Fibroblast of skin of scalp (primary cell): ENCODE measurements at places on chromosomes 4 and X.
A peak's percentile ranks its signal among the peaks of the same experiment; 100 is the strongest.

GRCh38 chr4:20652226-20652885, 47.9 kb upstream of the PACRGL start:
- no peak for DNase-seq

DNA sequence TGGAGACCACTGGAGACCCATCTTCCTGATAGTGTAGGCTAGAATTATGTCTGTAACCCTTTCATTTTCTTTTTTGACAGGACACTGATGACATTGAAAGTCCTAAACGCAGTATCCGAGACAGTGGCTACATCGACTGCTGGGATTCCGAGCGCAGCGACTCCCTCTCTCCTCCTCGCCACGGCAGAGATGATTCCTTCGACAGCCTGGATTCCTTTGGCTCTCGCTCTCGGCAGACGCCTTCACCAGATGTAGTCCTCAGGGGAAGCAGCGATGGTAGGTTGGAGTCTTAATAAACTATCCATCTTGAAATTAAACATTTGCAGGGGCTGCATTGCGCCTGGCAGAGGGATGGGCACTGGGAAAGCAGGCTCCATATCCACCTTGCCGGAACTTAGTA, 75.4 kb downstream of the LIMCH1 start:
- peak; percentile 18 for DNase-seq

- DNase-seq: peak; percentile 47
These were observed at the start of gene STARD8 for GRCh38 chrX:68647156-68647957. Gene STARD8, plus strand, starts transcription at chrX:68647666. Its CDS starts 217 bp downstream, at chrX:68647883.

GRCh38 chr4:623914-624566, 1.3 kb upstream of the PDE6B start:
- DNase-seq: no peak

DNA sequence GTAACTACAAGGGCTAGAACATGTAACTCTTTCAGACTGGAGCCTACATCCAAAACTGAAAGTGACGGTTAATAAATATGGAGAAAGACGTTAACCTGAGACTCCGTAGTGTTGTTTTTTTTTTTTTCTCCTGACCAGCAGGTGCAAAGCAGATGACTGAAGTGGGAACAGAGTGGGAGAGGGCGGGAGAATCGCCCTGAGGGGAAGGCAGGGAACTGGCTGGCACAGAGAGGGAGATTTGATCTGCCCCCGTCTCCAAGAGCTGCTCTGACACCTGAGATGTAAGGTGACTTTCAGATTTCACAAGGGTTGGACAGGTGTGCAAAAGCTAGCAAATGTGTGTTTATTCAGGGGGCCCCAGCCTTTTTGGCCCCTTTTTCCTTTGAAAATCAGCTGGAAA, 180.2 kb downstream of the PALLD start:
- DNase-seq: no peak

GRCh38 chrX:14039344-14039743, 9.7 kb upstream of the GEMIN8 start:
- peak; percentile 43 for DNase-seq

DNA sequence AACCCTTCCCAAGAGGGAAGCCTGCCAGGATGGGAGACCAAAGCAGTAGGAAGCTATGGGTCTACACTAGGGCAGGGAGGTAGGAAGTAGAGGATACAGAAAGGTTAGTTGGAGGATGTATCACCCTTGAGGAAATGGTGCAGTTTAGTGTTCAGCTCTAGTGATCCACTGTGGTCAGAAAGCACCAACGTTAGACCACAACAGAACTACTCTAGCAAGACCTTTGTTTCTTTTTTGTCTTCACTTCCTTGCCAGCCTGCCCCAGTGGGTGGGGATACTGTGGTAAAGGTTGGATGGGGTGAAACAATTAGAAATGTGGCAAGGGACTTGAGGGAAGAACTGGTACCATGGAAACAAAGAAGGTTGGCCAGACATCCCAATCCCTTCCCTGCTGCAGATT, 83.3 kb downstream of the DDIT4L start:
- no peak for DNase-seq

- DNase-seq: no peak
These were observed 58.3 kb downstream of the PRKX start for GRCh38 chrX:3655181-3655580.

- DNase-seq: no peak
These were observed 8.4 kb downstream of the FBXO8 start for GRCh38 chr4:174275101-174275500.

GRCh38 chr4:118076958-118077766, 42.9 kb downstream of the NDST3 start:
- DNase-seq: peak; percentile 46

- DNase-seq: no peak
These were observed 1.8 kb downstream of the CCDC22 start for GRCh38 chrX:49237060-49237459.

DNA sequence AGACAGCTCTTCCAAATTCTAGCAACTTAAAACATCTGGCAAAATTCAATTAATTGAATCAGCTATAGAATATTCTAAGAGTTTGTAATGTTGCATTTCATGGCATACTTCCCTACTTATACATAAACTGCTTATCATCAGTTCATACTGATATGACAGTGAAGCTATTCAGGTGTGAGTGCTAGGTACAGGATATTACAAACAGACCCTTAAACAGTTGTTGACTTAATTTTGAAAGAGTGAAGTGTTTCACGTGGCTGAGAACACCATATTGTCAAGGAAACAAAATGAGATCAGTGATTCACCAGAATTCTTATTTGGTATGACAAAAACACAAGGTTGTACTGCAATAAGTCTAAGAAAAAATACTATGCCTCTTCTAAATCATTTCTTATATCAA, 27.4 kb downstream of the CENPU start:
- no peak for DNase-seq

DNA sequence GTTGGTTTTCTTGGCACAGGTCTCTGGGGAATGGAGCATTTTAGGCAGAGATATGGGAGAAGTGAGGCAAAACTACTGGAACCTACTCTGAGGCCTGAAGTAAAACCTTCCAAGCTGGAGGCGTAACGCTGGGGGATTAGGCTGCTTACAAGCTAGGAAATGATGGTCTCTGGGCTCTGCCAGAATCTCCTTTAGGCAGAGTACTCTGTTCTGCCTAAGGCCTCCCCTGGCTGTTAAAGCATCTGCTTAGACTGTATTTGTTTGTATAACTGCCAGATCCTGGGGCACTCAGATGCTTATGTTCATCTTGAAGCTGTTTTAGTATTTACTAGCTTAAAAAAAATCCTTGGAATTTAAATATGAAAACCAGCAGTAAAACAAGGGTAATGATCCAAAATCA, 822.2 kb downstream of the RPA4 start:
- DNase-seq: peak; percentile 31

- DNase-seq: no peak
These were observed 494.7 kb downstream of the TRAM1L1 start for GRCh38 chr4:116590648-116591047.

GRCh38 chr4:185914583-185915199, 102.7 kb upstream of the SORBS2 start:
- DNase-seq: peak; percentile 82

DNA sequence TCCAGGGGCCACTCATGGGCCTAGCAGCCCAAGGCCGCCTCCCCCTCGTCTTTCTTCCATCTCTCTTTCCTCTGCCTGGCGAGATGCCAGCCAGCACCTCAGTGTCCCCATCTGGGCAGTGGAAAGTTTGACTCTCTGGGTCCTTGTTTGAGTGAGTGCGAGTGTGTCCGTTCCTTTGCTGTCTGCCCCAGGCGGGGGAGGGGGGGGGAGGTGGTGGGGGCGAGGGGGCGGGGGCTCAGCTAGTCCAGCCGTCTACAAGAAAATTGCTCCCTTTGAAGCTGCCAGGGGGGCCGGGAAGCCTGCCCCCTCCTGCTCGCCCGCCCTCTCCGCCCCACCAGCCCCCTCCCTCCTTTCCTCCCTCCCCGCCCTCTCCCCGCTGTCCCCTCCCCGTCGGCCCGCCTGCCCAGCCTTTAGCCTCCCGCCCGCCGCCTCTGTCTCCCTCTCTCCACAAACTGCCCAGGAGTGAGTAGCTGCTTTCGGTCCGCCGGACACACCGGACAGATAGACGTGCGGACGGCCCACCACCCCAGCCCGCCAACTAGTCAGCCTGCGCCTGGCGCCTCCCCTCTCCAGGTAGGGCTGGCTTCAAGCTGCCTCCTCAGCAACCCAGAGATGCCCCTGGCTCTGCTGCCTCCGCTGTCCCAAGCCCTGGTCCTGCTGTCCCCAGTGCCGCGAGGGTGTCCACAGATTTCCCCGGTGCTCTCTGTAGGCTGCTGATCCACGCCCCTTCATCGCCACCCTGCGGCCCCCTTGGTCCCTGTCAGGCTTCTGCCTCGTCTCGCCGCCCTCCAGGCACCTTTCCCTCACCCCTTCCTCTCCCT, at the start of gene BGN:
TSS of gene BGN (plus strand) at position 440 of the 821 bp plus-strand sequence. CDS start 9,652 bp downstream, outside the sequence.
- DNase-seq: peak; percentile 74

- DNase-seq: no peak
These were observed 8.8 kb downstream of the DOK7 start for GRCh38 chr4:3471886-3472285.

GRCh38 chr4:157421365-157421764, 200.8 kb downstream of the GRIA2 start:
- no peak for DNase-seq

DNA sequence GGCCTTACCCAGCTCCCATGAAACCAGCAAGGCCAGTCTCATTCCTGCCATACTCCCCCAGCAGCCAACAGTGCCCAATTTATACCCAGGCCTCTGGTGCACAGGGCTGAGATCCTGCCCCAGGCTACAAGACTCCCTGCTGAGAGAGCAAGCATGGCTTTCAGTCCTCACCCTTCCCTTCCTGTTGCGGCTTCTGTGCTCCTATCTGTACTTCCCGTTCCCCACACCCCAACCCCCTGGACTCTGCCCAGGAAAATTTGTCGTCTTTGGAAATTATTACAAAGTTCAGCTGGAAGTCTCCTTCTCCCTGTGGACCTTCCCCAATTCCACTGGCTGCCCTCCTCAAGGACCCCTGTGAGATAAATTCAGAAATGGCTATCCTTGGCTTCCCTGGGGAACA, 84.1 kb upstream of the GK2 start:
- DNase-seq: no peak

DNA sequence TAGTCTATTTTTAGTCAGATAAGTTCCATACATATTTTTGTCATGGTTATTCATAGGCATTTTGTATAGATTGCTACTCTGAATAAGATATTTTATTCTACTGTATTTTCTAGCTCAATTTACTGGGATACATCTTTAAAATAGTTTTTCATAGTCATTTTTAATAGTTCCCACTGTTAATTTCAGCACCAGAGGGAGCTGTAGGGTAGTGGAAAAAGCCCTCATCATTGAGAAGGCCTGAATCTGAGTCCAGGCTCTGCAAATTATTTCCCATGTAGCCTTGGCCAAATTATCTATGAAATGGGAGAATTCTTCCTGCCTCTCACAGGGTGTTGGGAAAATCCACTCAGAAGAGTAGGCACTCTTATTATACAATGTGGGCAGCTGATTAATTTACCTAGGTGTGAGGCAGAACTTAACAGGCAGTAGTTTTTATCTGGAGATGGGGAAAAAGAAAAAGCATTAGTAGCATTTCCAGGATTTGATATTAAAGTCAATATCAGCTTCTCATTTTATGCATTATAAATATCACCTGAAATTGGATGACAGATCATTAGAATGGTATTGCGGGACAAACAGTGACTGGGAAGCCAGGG, 102.9 kb upstream of the PAQR3 start:
- DNase-seq: peak; percentile 46

DNA sequence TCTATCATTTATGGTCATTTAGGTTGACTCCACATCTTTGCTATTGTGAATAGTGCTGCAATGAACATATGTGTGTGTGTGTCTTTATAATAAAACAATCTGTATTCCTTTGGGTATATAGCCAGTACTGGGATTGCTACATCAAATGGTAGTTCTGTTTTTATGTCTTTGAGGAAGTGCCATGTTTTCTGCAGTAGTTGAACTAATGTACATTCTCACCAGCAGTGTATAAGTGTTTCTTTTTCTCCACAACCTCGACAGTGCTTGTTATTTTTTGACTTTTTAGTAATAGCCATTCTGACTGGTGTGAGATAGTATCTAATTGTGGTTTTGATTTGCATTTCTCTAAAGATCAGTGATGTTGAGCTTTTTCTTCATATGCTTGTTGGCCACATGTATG, 80.5 kb downstream of the ARHGAP6 start:
- no peak for DNase-seq

DNA sequence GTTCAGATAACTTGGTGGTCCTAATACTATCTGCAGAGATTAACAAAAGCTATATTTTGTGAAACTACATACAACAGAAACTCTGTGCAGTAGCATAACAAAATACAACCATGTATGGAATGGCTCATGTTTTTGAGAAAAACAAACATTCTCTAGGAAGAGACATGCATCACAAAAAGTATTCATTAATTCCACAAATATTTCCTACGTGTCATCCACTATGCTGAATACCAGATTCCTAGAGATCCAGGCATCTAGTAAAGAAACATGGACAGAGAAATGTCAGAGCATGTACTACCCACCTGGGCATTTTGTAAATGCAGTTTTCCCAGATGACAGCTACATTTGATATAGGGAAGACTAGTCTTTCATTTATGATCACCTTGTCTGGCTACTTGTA, 248.1 kb downstream of the OPHN1 start:
- DNase-seq: peak; percentile 40

GRCh38 chr4:40458109-40458508, 123.0 kb downstream of the CHRNA9 start:
- no peak for DNase-seq

GRCh38 chrX:21660156-21660555, 2.0 kb upstream of the KLHL34 start:
- no peak for DNase-seq

DNA sequence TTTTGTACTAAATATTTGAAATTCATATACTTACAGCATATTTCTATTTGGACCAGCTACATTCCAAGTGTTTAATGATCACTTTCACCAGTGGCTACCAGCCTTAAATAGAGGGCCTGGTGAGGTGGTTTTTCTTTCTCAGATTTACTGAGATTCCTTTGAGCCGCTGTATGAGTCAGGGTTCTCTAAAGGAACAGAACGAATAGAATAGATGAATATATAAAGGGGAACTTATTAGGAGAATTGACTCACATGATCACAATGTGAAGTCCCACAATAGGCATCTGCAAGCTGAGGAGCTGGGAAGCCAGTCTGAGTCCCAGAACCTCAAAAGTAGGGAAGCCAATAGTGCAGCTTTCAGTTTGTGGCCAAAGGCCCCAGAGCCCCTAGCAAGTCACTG, 146.2 kb upstream of the TLL1 start:
- peak; percentile 26 for DNase-seq

- DNase-seq: peak; percentile 52
These were observed 97.2 kb upstream of the PDE5A start for GRCh38 chr4:119725688-119726330.

GRCh38 chr4:87327136-87327535, 4.5 kb upstream of the HSD17B13 start:
- DNase-seq: no peak
